ENCODE measurements at places on chromosomes 3 and 15. TPM values are rescaled to one million over a fixed set of nuclear protein-coding genes. Genes with fewer than 3 reads are reported as not detected.

Gene CNTN4
- 66.5 TPM for total RNA-seq

DNA sequence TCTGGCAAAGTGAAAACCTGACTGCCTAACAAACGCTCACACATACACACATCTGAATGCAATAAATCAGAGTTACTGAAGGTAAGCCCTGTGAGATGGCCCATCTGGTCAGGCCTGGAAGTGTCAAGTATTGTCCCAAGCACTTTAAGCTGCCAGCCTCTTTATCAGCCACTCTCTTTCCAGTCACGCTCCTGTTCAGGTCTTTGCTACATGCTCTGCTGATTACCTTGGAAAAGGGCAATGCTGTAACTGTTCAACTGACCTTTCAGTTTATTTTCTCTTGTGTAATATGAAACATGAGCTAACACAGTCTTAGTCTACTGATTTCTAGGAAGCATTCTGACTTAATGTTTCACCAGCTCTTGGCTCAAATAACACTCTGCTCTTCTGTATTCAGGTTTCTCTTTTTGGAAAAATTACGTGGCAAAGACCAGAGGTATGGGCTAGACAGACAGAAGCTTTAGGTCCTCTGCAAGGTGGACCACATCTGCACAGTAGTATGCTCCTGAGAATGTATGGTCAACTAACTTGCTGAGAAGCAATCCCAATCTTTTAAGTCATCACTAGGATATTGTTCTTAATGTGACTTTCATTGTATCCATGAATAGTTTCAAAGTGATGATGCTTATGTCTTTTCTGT lies 44.5 kb downstream of the GBE1 start:
- DNase-seq, result no peak

GRCh38 chr3:59553076-59553475 lies 503.3 kb upstream of the CFAP20DC start:
- DNase-seq, result no peak

Gene FBXL22
- 17.7 TPM for total RNA-seq

Gene CELF6
- total RNA-seq, result 0.76 TPM

Gene INKA1
- 5.9 TPM for total RNA-seq

Gene FOXB1
- total RNA-seq, result not detected

Gene LHFPL4
- not detected for total RNA-seq

- no peak for DNase-seq
Measured at GRCh38 chr3:123421353-123422174, 27.3 kb downstream of the ADCY5 start.

Gene RABL3
- 22.3 TPM for total RNA-seq

GRCh38 chr3:31476209-31476608 lies 56.5 kb upstream of the STT3B start:
- no peak for DNase-seq

- DNase-seq, result no peak
Measured at GRCh38 chr15:54829821-54830220, 366.9 kb downstream of the RSL24D1 start.

GRCh38 chr3:70010346-70010745 lies 10.8 kb downstream of the SAMMSON start:
- DNase-seq, result no peak

GRCh38 chr15:41888662-41889253 lies 5.1 kb downstream of the SPTBN5 start:
- no peak for DNase-seq

- DNase-seq, result no peak
Measured at GRCh38 chr15:78925076-78925624, 19.7 kb downstream of the CTSH start.

DNA sequence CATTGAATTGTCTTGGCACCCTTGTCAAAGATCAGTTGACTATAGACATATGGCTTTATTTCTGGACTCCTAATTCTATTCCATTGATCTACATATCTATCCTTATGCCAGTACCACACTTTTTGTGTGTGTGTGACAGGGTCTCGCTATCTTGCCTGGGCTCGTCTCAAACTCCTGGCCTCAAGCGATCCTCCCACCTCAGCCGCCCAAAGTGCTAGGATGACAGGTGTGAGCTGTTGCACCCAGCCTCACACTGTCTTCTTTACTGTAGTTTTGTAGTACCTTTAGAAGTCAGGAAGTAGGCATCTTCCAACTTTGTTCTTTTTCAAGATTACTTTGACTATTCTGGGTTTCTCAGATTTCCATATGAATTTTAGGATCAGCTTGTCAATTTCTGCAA lies 24.3 kb downstream of the CDAN1 start:
- no peak for DNase-seq

GRCh38 chr3:52530918-52531826 lies 2.5 kb downstream of the NT5DC2 start:
- no peak for DNase-seq

GRCh38 chr3:196166741-196167140 lies 44.5 kb downstream of the ZDHHC19 start:
- no peak for DNase-seq

Gene THAP10
- 2.1 TPM for total RNA-seq

- DNase-seq, result no peak
Measured at GRCh38 chr15:71136793-71137518, 21.7 kb downstream of the THSD4 start.

DNA sequence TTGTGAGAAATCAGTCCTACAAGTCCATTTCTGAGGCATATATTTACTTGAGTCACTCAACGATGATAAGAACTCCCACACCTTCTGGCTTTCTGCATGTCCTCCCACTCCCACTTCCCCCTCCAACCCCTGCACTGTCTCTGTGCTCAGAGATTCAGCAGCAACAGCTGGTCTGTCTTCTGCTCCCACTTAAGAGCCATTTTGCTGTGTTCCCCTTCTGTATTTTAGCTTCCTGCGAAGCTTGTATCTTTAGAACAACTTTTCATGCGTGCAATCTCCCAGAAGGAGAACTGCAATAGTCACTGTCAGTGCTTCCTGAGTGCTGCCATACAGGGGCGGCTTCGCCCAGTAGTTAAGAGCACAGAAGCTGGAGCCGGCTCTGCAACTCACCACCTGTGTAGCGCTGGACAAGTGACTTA lies 90.0 kb upstream of the SPATA12 start:
- DNase-seq, result no peak

Gene GPR176
- 11.0 TPM for total RNA-seq

Gene HYPK
- 11.3 TPM for total RNA-seq

Gene ETV5
- total RNA-seq, result 26.0 TPM

GRCh38 chr15:32685576-32685975 lies 32.2 kb upstream of the GREM1 start:
- DNase-seq, result no peak

Gene FAM174B
- 9.0 TPM for total RNA-seq

DNA sequence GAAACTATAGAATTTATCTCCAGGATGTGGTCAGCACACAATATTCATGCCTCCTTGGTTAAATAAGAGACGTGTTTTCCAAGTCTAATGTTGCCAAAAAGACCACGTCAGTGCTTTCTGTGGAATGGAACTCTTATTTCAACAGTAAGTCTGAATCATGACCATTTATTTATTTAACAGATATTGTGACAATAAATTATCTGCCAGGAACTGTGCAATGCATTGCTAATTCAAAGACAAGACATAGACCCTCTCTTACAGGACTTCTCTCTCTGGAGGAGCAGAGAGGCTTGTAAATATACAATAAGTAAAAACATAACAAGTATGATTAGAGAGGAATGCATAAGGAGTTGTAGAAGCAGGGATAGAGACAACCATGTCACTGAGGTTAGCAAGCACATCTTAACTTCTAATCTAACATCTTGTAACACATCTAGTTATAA lies 227.5 kb downstream of the DTWD1 start:
- DNase-seq, result no peak

All from posterior vena cava (tissue), 2 donors.